Sigmoid colon (tissue), 7 donors: ENCODE measurements at places on chromosomes 7 and 10.

- no peaks in the 10 kb centered on the region for H3K36me3 ChIP-seq
- no peaks in the 10 kb centered on the region for H3K27me3 ChIP-seq
- H3K27ac ChIP-seq, result no peak overlapping the region
- H3K4me1 ChIP-seq, result peaks cover 14% of the 10 kb centered on the region
These were observed 50.8 kb downstream of the IFIT5 start for GRCh38 chr10:89465196-89465595.

- no peaks in the 10 kb centered on the region for H3K27me3 ChIP-seq
- peaks cover 38% of the 10 kb centered on the region for H3K36me3 ChIP-seq
- no peak overlapping the region for H3K27ac ChIP-seq
- DNase-seq, result no peak
- H3K4me1 ChIP-seq, result no peaks in the 10 kb centered on the region
These were observed 29.5 kb downstream of the MIOS start for GRCh38 chr7:7596176-7596575.

GRCh38 chr7:46812101-46812675 is 769.7 kb downstream of the TNS3 start:
- H3K36me3 ChIP-seq, result no peaks in the 10 kb centered on the region
- no peaks in the 10 kb centered on the region for H3K27me3 ChIP-seq
- peaks cover 19% of the 10 kb centered on the region for H3K4me1 ChIP-seq
- no peak overlapping the region for H3K27ac ChIP-seq

GRCh38 chr7:102396710-102397019 is 502 bp downstream of the PRKRIP1 start:
- H3K36me3 ChIP-seq, result peaks cover 29% of the 10 kb centered on the region
- H3K4me3 ChIP-seq, result peak overlapping the region; percentile 84
- DNase-seq, result no peak
- H3K4me1 ChIP-seq, result peaks cover 9% of the 10 kb centered on the region

GRCh38 chr10:129386415-129387257 is 80.4 kb upstream of the MGMT start:
- no peak for DNase-seq
- H3K4me3 ChIP-seq, result no peak overlapping the region
- H3K27me3 ChIP-seq, result no peaks in the 10 kb centered on the region
- H3K36me3 ChIP-seq, result no peaks in the 10 kb centered on the region

DNA sequence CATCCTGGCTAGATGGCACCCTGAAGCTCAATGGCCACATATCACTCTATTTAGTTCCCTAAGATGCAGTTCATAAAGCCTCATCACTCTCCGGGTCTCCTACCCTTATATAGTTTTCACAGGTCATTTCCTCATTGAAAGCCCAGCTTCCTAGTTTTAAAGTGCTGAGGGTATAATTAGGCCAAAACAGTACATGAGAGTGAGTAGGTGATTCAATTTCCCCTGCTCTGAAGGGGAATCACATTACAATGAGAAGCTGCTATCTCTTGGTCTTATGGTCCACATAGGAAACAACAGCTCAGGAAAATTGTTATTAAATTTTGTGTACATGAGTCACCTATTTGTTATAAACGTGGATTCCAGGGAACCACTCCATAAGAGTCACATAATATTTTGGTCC is 162.0 kb downstream of the SEMA3E start:
- H3K4me3 ChIP-seq, result no peak overlapping the region
- no peaks in the 10 kb centered on the region for H3K27me3 ChIP-seq
- DNase-seq, result no peak
- no peaks in the 10 kb centered on the region for H3K4me1 ChIP-seq
- H3K36me3 ChIP-seq, result no peaks in the 10 kb centered on the region
- H3K27ac ChIP-seq, result no peak overlapping the region

GRCh38 chr10:61961278-61961677 is 59.8 kb downstream of the ARID5B start:
- H3K36me3 ChIP-seq, result no peaks in the 10 kb centered on the region
- DNase-seq, result no peak
- H3K27me3 ChIP-seq, result no peaks in the 10 kb centered on the region
- no peaks in the 10 kb centered on the region for H3K4me1 ChIP-seq
